Gastroesophageal sphincter (tissue), 4 donors: ENCODE measurements at places on chromosomes 1 and 21. TPM values are rescaled to one million over a fixed set of nuclear protein-coding genes. Genes with fewer than 3 reads are reported as not detected.

Gene ABCG1
- 15.9 TPM for total RNA-seq

Gene RER1
- total RNA-seq = 76.7 TPM

Gene DCST2
- 0.54 TPM for total RNA-seq

Gene SORT1
- total RNA-seq = 142 TPM

Gene CRABP2
- 0.54 TPM for total RNA-seq

Gene CASZ1
- total RNA-seq = 29.7 TPM

Gene CDCA8
- 0.13 TPM for total RNA-seq

Gene PCBP3
- total RNA-seq = 9.2 TPM

Gene C1orf94
- total RNA-seq = not detected

Gene OR2L13
- not detected for total RNA-seq

Gene TAF13
- total RNA-seq = 73.1 TPM

DNA sequence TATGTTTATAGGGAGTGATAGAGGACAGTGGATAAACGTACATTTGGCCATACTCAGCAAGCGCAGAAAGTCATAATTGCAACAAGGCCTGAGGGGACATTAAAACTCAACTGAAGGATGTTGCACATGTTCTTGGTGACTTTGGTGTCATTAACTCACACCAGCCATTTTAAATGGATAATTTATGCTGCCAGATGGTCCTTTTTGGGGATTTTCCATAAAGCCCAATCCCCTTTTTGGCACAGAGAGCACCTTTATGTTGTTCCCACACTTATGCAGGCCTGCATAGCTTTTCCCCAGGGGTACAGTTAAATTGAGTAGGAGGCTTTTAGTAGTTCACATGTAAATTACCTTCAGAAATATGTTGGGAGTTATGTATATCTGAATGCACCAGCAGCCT is 279.6 kb downstream of the NFIA start:
- ATAC-seq = no peak

DNA sequence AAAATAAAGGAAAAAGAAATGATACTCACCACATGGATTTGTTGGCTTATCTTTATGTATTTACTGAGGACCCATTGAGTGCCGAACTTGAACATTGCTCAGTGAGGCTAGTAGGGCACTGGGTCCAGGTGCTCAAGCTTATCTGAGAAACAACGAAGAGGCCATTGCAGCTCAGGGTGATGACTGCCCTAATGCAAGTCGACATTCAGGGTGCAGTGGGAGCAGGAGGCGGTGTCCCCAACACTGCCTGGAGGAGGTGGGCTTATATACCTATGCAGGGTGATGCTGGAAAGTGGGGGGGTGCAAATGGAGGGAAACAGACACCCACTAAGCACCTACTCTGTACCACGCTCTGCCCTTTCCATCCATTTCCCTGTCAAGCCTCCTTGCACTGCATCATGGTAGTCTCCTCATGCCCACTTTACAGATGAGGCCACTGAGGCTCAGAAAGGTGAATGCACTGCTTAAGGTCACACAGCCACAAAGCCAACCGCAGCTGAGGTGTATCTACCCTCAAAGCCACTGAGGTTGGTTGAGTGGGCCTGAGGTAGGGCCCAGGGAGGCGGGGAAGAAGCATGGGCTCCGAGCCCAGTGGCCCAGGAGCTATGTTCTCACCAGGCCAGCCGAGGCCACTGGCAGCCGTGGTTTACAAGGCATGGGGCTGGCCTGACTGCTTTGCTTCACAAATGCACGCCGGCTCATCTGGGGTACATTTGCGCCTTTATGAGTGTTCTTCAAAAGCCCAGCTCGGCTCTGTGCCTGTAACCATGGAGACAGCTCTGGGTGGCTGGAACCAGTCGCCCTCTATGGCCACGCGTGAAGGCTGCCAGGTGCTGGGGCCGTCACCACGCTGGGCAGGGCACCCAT is 103.8 kb downstream of the EPHB2 start:
- ATAC-seq = no peak

DNA sequence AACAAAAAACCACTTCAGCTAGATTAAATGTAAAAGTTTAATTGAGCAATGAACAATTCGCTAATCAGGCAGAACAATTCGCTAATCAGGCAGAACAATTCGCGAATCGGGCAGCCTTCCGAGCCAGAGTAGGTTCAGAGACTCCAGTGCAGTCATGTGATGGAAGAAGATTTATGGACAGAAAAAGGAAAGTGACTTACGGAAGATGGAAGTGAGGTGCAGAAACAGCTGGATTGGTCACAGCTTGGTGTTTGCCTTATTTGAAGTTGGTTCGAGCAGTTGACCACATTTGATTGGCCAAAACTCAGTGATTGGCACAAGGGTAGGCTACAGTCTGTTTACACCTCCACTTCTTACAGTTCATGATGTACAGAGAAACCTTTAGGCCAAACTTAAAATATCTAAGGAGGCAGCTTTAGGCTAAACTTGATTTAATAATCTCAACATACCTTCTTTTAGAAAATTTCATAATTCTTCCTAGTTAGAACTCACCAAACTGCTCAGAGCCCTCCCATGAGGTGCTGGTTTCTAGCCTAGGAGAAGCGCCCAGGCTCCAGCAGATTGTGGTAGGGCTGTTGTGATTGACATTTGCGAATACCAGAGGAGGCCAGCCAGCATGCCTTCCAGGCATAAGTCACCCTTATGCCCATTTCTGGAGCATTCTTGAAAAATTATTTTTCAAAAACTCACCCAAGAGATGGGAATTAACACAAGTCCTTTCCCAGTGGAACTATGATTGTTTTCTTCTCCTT is 22.8 kb upstream of the KCNC4 start:
- peak; percentile 84 for ATAC-seq

GRCh38 chr1:234256359-234256758 is 116.9 kb upstream of the COA6 start:
- no peak for ATAC-seq

DNA sequence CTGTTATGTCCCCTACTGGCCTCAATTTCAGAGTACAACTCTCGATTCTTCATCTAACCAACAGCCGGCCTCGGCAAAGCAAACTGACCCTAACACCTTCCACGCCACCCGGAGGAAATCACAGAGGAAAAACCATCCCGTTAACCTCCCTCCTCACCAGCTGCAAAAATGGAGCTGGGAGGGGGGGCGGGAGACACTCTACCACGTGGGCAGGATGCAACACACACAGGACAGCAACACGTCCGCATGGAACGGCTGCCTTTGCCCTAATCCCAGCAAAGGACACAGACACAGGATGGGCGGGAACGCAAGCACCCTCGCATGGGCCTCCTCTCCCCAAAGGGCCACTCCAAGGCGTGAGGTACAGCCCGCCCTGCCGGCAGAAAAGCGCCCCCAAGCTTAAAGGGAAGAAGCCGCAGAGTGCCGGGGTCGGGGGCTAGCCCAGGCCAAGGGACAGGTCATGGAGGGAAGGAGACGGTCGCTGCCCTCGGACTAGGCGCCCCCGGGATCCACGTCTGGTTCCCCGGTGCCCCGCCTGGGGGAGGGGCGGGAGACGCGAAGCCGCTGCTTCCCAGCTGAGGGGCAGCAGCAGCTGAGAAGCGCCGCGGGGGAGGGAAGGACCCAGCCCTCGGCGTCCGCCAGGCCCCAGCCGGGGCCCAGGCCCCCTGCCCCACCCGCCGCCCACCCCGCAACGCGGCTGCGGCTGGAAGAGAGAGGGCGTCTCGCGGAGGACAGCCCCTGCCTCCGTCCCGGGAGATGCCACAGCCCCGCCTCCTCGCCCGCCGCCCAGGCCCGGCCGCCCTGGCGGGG is 590 bp downstream of the FOXJ3 start:
- ATAC-seq = peak; percentile 78

GRCh38 chr1:71228742-71229365 is 148.0 kb upstream of the ZRANB2 start:
- no peak for ATAC-seq

GRCh38 chr1:159091607-159092031 is 15.1 kb upstream of the AIM2 start:
- ATAC-seq = no peak

- ATAC-seq = no peak
Observed at GRCh38 chr21:46112725-46113215, 14.9 kb downstream of the COL6A2 start.

DNA sequence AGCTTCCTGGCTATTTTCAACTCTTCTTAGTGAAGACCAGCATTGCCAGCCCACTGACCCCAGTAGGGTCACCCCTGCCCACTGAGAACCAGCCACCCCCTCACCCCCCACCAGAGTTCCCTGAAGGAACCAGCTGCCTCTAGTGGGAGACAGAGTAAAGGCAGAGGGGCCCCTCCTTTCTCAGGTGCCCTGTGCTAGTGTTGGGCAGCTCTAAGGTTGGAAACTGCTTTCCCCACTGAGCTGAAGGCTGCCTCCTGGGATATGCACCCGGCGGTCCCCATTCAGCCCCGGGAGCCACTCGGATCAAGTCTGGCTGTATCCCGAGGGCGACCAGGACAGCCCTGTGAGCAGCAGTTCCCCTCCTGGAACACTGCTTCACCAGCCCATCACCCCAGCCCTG is 111.0 kb downstream of the PGBD5 start:
- no peak for ATAC-seq

DNA sequence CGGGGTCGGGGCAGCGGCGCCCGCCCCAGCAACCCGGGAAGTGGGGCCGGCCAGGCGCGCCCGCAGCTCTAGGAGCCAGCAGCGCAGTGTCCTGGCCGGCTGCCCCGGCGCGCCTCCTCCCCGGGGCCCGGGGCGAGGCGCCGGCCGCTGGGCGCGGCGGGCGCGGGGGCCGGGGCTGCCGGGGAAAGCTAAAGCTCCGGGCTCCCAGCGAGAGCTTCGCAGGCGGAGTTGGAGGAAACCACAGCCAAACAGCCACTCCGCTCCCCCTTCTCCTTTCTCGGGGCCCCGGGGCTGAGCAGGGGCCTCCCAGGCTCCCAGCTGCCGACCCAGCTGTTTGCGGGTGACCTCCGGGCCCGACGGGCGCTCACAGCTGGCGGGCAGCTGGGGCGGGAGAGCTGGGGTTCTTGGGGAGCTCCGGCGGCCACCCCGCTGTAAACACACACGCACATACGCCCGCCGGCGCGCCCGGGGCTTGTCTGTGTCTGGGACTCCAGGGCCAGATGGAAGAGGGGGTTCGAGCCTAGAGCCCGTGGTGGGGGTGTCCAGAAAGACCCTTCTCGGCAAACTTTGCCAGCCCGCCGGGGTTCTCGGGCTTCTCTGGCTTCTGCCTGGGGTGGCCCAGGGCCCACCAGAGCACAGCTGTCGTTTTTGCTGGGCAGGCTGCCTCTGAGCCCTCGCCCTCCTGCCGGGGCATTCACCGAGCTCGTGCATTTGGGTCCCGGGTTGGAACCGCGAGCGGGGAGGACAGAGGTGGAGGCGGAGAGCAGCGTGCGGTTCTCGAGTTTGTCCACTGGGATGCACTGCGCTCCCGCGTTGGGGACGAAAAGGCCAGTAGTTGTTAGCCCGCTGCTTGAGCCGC is 1.5 kb downstream of the AJAP1 start:
- ATAC-seq = no peak

GRCh38 chr1:207603777-207604176 is 41.2 kb upstream of the CR1L start:
- no peak for ATAC-seq

- ATAC-seq = peak; percentile 75
Observed at GRCh38 chr21:25735646-25736597, 1.1 kb downstream of the GABPA start.

DNA sequence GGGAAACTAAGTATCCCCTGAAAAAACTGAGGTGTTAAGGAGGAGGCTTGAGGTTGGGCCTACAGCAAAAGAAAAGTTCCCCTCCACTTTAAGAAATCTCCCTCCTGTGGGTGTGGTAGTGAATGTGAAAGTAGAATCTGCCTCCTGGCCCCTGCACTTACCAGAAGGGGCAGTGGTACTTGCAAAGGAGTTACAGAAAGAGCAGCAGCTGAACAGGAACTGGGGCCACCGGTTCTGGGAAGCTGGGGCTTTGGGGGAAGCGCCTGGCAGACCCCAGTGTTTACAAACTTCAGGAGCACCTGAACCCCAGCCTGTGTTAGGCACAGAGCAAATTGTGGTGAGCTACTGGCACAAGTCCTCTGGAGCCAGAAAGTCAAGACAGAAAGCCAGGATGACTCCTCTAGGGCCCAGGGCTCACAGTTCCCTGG is 250.2 kb upstream of the FGGY start:
- no peak for ATAC-seq

- no peak for ATAC-seq
Observed at GRCh38 chr1:224529844-224530243, 86.3 kb upstream of the CNIH3 start.

DNA sequence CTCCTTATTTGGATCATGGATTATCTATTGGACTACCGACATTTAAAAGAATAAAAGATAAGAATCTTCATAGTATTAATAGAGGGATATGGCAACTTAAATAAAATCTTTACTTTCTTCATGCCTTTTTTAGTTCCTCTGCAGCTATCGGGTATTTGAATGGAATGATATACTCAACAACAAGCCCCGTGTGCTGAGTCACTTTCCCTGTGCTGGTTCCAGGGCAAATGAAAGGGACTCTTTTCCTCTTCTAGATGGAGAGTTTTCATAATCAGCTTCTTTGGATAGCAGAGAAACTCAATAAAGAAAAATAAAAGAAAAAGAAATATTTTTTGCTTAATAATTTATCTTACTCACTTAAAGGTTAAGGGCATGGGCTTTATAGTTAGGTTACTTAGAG is 213.7 kb downstream of the LRRC40 start:
- ATAC-seq = no peak
